ENCODE measurements at places on chromosomes 7 and 10.
A peak's percentile ranks its signal among the peaks of the same experiment; 100 is the strongest.

DNA sequence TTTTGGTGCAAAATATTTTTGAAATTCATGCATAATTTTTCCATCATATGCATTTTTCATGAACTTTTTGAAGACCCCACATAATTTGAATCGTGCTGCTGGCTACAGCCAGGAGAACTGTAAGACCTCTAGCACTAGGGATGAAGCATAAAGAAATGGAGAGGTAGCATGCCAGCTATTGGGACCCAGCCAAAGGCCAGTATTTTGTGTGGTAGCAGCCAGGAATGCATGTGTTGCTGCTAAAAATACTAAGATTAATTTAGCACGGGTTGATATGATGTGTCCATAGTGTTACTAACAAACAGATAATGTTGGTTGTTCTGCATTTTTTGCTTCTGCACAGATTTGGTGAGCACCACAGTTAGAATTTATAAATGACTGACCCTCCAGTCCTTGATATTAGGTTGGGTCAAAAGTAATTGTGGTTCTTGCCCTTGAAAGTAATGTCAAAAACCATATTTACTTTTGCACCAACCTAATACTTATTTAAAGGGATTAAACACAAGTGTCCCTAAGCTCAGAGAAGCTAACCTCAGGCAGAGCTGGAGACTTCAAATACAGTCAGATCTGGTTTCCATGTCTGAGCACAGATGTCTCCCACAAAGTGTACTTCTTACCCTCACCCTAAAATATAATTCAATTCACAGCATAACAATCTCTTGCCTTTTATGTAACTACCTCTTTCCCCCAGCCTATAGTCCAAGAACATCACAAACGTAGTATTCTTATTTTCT lies 54.1 kb upstream of the NPSR1 start:
- no peak for DNase-seq

DNA sequence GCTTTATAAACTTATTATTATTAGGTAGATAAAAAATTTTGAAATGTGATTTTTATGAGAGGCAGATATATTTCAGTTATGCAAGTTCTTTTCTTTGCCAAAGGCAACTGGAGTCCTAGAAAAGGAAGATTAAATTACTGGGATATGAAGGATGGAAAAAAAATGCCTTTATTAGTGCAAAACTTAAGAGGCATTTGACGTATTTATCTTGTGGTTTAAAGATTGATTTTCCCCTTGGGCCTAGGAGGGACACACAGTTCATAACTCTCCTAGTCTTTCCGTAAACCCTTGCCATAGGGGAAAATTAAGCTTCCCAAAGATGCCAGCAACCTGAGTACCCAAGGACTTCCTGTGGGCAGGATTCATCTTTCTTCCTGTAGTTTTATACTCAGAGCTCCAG lies 3.1 kb upstream of the STEAP4 start:
- DNase-seq, result no peak

- peak; percentile 33 for DNase-seq
These were observed 19.7 kb downstream of the AQP1 start for GRCh38 chr7:30931161-30931928.

GRCh38 chr7:54881816-54882520 lies 123.0 kb upstream of the SEC61G start:
- DNase-seq, result no peak

DNA sequence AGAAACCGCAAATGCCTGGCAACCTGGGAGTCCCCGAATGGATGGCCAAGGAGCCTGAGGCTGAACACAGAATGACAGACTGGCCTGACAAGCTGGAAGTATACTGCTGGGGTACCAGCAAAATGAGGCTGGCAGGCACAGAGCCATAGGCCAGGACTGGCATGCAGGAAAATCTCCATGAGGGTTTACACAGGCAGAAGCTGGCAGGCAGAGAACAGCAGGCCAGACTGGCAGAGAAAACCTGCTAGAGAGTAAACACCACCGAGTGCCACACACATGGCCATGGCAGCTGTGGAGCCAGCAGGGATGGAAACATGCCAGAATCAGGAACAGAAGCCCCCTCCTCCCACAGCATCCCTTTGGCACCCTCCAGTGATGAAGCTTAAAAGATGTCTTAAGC lies 63.4 kb downstream of the CRPPA start:
- DNase-seq, result peak; percentile 12

GRCh38 chr7:68694656-68695055 lies 903.6 kb upstream of the AUTS2 start:
- DNase-seq, result no peak

- DNase-seq, result no peak
These were observed 444.6 kb downstream of the NRG3 start for GRCh38 chr10:82319562-82319961.

DNA sequence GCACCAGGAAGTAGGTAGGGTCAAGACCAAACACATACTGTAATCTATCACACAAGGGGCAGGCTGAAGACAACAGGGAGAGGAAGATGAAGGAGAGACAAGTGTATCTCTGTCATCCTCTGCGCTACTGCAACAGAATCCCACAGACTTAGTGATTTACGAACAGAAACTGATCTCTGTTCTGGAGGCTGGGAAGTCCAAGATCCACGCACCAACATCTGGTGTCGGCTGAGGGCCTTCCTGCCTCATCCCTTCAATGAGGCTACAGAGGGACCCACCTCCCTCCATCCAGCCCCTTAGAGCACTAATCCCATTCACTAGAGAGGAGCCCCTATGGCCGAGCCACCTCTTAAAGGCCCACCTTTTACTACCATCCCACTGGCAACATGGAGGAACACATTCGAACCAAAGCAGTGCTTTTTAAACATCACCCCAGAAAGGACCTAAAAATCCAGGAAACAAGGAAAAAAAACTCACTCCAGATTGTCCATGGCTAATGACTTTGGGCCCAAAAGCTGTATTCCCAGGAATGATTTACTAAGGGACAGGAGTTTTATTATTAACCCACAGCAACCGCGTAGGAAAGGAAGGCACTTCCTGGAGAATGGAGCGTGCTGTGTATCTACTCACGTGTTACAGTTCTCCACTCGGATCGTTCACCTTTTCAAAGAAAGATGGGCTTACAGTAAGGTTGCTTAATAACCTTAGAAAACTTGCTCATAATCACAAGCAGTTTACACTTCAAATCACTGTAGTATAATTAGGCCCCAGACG lies 4.2 kb downstream of the BNIP3 start:
- DNase-seq, result no peak

GRCh38 chr7:3210531-3210930 lies 90.5 kb upstream of the SDK1 start:
- DNase-seq, result no peak

DNA sequence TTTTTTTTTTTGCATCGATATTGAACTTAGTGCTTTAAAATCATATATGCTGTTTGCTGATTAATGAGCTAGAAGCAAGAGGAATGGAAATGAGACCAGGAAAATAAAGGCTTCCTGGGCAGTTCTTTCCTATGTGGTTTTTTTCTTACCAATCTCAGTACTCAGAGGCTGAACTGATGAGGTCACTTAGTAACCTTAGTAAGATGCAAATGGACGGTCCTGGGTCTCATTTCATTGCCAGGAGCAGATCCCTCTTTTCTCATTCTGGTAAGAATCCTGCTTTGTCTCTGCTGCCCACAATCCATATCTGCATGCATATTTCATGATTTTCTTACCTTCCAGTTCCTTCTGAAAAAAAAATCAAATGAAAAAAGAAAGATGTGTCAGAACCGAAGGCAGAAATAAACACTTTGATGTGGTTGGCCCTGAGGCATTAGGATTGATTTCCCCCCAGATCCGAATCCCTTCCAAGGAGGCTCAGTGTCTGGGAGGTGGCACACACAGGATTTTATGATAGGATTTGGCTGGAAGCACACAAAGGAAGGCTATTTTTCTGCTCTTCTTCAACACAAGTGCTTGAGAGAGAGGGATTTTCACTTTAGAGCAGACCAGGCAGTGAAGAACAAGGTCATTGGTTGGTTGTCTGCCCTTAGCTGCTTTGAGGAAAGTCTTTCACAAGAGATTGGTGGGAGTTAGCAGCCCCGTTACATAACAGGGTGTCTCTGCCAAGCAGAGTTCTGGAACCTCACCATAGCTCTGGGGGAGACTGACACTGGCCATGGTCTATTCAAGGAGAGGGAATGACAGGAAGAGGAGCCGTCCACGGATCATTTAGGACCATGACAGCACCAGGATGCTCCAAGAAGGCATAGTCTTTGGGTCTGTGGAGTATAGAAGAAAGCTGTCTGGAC lies 150.0 kb downstream of the CAMK1D start:
- no peak for DNase-seq

DNA sequence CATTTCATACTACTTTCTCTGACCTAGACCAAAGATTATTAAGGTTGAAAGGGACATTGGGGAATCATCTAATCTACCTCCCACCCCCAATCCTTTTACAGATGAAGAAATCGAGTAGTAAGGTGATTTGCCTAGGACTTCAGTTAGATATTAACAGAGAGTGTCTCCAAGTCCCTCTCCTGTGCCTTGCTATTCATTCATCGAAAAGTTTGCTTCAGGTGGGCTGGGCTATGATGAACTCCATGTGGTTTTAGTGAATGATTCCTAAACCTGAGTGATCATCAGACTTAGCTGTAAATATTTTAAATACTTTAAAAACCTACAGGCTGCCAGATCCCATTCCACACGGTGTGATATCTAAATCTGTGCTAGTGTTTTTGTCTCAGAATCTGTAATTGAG lies 259.4 kb upstream of the SORCS1 start:
- no peak for DNase-seq

GRCh38 chr7:44561962-44562621 lies 11.6 kb downstream of the DDX56 start:
- DNase-seq, result no peak

DNA sequence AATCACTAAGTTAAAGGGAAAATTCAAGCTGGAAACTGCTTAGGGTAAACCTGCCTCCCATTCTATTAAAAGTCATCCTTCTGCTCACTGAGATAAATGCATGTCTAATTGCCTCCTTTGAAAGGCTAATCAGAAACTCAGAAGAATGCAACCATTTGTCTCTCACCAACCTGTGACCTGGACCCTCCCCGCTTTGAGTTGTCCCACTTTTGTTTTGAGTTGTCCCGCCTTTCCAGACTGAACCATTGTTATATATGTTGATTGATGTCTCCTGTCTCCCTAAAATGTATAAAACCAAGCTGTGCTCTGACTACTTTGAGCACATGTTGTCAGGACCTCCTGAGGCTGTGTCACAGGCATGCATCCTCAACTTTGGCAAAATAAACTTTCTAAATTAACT lies 378.4 kb downstream of the KIF20B start:
- no peak for DNase-seq

GRCh38 chr7:22812353-22812752 lies 10.3 kb downstream of the TOMM7 start:
- DNase-seq, result no peak

GRCh38 chr10:44845361-44846175 lies 65.6 kb upstream of the TMEM72 start:
- no peak for DNase-seq

DNA sequence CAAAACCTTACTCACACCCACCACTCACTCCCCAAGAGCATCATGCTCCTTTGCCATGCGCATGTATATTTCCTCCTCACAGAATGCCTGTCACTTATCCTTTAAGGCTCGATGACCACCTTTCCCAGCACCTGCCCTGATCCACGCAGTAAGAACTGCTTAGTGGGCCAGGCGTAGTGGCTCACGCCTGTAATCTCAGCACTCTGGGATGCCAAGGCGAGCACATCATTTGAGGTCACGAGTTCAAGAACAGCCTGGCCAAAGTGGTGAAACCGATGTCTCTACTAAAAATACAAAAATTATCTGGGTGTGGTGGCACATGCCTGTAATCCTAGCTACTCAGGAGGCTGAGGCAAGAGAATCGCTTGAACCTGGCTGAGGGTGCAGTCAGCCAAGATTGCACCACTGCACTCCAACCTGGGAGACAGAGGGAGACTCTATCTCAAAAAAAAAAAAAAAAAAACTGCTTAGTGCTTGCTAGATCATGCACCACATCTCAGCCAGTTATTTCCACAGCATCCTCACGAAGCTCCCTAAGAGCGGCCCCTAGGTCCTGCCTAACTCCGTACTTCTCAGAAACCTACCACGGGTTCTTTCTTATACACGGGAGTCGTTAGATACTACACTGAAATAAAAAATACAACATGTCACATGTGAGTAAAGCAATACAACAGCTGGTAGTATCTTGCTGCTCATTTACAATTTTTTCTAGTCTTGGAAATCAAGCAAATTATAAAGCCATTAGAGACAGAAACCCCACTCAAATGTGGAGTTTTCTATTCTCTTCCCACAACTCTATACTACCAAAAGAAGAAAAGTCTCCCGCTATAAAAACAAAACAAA lies 37.2 kb downstream of the CYTH3 start:
- no peak for DNase-seq

GRCh38 chr7:22269963-22270362 lies 87.0 kb downstream of the RAPGEF5 start:
- peak; percentile 51 for DNase-seq

DNA sequence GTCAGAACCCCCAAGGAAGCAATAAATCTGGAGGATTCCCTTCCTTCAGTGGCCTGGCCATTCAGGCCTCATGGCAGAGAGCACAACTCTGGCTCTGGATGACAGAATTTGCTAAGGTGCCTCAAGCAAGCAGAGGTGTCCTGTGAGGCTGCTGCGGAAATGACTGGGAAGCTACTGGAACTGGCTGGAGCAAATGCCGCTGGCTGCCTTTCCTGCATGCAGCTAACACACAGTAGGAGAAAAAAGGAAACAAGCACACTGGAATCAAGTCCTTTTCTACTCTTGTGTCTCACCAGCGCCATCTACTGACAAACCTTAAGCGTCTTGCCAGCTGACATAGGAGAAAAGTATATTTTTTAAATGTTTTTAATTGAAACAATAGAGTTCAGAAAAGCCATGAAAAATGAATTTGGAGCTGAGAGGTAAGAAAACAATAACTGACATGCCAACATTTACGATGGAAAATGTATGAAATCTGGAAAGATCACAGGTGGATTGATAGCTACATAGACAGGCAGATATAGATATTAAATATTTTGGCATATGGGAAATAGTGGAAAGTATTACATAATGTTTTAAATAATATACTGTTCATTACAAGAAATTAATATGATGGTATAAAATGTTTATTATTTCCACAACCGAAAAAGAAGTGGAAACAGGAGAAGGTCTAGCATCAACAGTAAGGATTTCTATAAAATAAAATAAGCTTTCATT lies 951.6 kb downstream of the ANKRD7 start:
- peak; percentile 15 for DNase-seq

- DNase-seq, result no peak
These were observed 640.7 kb upstream of the MKI67 start for GRCh38 chr10:128766915-128767314.

DNA sequence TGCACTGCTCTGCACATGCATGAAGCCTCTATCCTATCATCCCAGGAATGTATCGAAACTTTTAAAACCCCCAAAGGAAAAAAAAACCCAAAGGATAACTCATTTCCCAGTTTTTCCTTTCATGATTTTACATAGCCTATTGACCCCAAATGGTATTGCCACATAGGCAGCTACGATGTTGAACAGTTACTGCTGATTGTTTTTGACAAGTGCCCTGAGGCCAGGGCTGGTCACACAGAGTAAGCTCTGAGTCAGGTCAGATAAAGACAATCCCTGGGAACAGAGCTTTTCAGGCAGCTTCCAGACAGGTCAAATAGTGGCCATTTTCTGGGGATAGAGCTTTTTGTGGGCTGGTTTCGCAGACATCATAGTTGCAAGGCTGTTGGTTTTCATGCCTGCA lies 52.1 kb downstream of the MYL10 start:
- DNase-seq, result no peak
